Heart left ventricle (tissue), 16 donors: ENCODE measurements at places on chromosomes 6 and 20. TPM values are rescaled to one million over a fixed set of nuclear protein-coding genes. Genes with fewer than 3 reads are reported as not detected.

The C6orf15 gene
- total RNA-seq, result not detected

The TMC2 gene
- total RNA-seq, result not detected

The SLC22A3 gene
- 0.70 TPM for total RNA-seq

The PROKR2 gene
- not detected for total RNA-seq

The FOXQ1 gene
- not detected for total RNA-seq

The ZDHHC14 gene
- 21.3 TPM for total RNA-seq

The TAAR2 gene
- not detected for total RNA-seq

The RTF2 gene
- 83.1 TPM for total RNA-seq

The ZNF133 gene
- total RNA-seq, result 6.3 TPM

The FGD2 gene
- total RNA-seq, result 1.4 TPM

The NRSN1 gene
- total RNA-seq, result not detected

The BANF2 gene
- not detected for total RNA-seq

The CDSN gene
- not detected for total RNA-seq

The RAD21L1 gene
- total RNA-seq, result not detected

The EYA2 gene
- total RNA-seq, result 1.0 TPM

The PAK5 gene
- not detected for total RNA-seq
